ENCODE measurements at places on chromosomes 7 and 10.

DNA sequence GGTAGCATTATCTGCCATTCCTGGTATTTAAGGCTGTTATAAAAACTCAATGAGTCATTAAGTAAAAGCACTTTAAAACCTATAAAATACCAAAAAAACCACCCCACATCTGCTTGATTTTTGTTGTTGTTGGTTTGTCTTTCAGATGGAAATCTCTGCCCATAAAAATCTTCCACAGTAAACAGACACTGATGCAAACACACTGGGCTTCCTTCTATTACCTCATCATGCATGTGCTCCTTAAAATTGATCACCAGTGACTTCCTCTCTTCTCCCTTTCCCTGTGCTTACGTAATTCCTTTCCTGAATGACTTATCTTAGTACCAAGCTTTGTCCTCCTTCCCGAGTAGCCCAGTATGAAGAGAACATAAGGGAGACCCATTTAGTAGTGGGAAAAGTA, 167.2 kb downstream of the EVX1 start:
- no peak for DNase-seq

- no peak for DNase-seq
Measured at GRCh38 chr10:113849946-113850345, 3.9 kb downstream of the DCLRE1A start.

DNA sequence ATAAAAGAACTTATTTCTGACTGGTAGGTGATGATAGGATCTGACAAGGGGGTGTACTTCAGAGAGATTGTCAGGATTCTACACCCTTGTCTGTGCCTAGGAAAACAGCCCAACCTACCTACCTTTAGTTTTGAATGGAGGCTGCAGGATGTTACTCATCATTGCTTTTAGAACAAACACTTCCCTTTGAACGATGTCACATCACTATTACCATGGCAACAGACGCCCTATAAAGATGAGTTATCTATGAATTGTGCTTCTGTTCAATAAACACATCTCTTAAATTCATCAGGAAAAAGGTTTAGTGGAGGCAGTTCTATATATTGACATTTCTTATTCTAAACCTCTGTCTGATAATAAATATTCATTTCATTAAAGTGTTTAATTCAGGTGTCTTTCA, 362.4 kb downstream of the CNTNAP2 start:
- DNase-seq = no peak

DNA sequence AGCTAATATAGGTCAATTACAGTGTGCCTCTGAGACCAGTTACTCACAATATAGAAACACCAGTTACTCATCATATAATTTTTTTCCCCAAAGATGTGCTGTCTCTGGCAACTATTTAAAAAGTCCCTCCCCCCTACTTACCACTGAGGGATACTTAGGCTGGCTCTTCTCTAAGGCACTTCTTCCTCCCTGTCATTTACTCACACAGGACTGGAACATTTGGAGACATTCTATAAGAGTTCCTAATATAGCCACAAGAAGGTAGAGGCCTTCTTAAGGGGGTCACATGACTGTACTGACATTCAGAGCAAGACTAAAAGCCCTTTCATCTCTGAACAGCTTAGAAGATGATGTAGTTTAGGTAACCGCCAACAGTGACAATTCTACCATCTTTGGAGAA, 44.4 kb upstream of the SLIT1 start:
- DNase-seq = no peak

DNA sequence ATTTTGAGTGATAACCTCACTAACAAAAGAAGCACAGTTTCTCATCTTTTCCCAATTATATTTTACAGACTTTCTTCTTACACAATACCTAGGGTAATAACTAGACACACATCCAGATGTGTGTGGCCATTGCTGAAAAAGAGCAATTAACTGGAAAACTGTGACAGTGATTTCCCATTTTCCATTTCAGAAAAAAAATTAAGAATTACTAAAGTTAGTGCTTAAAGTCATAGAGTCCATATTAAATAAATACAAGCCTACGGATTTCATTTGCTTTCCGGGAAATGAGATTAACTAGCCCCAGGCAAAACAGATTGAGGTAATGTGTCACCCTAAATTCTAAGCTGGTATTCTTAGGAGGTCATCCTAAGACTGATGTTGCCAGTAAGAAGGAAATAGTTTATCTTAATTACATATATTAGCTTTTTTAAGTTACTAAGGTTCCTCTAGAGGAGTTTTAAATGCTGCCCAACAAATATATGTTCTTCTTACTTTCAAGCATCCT, 10.2 kb upstream of the MACC1 start:
- DNase-seq = no peak

DNA sequence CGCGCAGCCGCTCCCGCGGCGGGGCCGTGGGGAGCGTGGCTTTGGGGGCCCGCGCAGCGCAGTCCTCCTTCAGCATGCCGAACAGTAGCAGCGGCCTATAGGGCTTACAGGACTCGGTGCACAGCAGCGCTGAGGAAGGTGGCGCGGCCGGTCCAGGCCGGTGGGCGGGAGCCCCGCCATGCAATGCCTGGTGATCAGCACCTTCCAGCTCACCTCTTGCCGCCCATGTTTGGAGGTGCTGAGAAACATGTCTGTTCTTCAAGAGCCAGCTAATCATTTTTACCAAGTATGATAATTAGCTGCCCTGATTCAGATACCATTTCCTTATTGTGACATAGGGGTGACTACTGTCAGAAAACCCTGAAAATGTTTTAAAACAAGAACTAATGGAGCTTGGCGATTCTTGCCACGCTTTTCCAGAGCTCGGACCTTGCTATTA, 33.5 kb upstream of the SFTPD start:
- DNase-seq = no peak

DNA sequence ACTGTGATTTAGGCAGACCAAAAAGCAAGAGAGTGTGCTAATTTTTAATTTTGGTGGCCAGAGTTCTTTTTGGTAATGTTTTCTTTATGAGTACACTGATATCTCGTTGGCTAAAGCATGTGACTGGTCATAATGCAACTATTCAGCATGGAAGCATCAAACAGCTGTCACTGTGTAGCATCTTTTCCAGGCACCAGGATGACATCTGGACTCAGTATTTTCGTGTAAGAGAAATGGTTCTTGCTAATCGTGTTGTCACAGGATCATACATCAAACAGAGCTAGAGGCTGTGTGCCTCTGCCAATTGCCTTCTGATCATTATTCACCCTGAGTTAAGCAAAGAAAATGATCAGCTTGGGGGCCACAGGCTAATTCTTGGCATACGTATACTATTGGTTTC, 118.9 kb downstream of the SND1 start:
- peak; percentile 50 for DNase-seq

GRCh38 chr7:95950698-95951097, 178.3 kb downstream of the DYNC1I1 start:
- no peak for DNase-seq

GRCh38 chr7:80346704-80347103, 165.2 kb downstream of the GNAT3 start:
- no peak for DNase-seq

GRCh38 chr7:2964208-2964607, 79.5 kb downstream of the CARD11 start:
- no peak for DNase-seq

DNA sequence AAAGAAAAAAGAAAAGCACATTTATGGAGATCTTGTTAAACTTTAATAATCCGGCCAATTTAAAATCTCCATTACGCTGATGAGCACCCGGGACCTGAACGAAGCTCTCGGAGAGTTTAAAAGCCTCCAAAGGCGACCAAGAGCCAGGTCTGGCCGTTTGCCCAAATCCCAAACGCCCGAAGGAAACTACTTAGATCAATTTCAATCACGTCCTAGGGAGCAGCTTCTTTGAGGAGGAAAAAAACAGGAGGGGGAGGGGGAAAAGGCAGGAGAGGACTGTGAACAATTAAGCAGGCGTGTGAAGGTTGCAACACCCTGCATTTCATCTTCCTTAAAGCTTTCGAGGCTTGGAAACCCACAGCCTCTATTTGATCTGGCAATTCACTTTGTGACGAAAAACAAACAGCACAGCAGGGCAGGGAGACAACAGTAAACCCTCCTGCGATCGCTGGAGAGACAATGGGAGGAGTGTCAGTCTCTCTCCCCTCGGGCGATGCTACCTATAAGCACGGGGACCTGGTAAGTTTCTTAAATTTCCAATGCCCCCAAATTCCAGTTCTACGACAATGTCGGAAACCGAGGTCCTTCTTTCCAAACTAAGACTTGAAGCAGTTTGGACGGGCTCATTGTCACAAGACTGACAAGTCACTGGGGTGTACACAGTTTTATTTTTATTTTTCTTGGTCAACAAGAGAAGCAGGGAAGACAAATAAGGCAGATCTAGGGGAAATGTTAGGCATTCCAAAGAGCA, 1.2 kb downstream of the KLF6 start:
- peak; percentile 39 for DNase-seq

- DNase-seq = peak; percentile 84
Measured at GRCh38 chr7:79820387-79820786, 314.2 kb upstream of the GNAI1 start.

GRCh38 chr7:2823130-2823529, 21.0 kb downstream of the GNA12 start:
- DNase-seq = no peak

GRCh38 chr7:5699467-5700384, 81.7 kb downstream of the RNF216 start:
- peak; percentile 53 for DNase-seq

- DNase-seq = no peak
Measured at GRCh38 chr10:70729763-70730357, 55.3 kb downstream of the TBATA start.

- no peak for DNase-seq
Measured at GRCh38 chr7:1160670-1161021, 650 bp upstream of the ZFAND2A start.

- DNase-seq = peak; percentile 86
Measured at GRCh38 chr7:832167-832967, at the start of gene SUN1. TSS of gene SUN1 (plus strand) at chr7:832476. CDS start at chr7:832525, 49 bp downstream.

DNA sequence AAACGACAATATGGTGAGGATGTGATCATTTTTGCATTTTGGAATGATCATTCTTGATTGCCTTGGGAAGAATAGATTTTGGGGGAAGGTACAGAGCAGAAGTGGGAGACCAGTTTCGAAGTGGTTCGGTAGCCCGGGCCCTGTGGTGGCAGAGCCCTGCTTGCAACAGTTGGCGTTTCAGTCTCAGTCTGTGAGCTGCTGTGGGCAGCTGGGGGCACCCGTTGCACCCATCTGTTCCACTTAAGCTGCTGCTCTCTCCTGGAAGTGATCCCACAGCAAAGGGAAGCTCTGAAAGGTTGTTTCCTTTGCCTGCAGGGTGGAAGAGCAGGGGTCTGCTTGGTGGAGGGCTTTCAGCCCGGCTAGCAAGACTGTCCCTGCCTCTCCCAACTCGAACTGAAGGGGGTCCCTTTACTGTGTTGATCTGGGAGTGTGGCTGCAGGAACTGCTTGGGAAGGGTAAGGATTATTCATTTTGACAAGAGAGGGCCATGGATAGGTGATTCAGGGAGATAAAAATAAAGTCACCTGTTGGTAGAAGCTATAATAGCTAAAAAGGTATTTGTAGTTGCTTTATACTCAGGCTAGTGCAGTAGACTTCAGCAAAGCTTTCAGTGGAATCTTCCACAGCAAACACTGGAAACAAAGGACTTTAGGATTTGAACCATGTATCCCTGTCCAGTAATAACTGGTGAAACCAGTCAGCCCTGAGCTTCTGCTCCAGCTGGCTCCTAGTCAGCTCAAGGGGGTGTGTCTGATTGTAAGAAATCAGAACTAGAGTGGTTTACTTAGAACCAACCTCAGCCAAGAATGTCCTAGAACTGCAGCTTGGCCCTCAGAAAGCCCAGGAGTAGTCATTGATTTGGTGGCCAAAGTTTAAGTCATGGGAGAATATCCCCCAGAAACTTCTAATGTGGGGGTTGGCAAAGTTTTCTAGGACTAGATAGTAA, 53.1 kb upstream of the PDCD4 start:
- DNase-seq = no peak

DNA sequence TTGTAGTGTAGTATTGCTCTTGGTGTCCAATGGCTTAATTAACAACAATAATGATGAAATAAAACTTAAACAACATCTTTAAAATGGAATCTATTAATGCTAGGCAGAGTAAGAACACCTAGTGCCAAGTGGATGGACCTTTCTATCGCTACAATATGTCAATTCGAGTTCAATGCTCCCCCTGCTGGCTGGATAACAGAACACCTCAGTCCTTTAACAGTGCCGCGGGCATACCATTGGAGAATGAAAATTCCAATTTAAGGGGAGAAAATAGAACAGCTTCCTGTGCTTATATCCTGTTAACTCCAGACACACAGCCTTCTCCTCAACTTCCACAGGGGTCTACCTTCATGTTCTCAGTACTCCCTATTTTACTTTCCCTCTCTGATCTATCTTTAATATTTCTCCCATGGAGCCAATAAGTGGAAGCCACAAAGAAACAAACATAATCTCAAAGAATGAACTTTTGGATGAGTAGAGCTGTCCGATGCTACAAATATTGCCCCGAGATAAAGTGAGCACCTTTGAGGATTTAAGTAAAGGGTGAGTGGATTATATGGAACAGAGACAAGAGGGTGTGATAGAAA, 41.4 kb downstream of the COL1A2 start:
- peak; percentile 73 for DNase-seq

GRCh38 chr7:139772115-139772514, 5.7 kb downstream of the HIPK2 start:
- DNase-seq = no peak

- peak; percentile 36 for DNase-seq
Measured at GRCh38 chr10:28077889-28078288, 79.0 kb upstream of the ODAD2 start.

DNA sequence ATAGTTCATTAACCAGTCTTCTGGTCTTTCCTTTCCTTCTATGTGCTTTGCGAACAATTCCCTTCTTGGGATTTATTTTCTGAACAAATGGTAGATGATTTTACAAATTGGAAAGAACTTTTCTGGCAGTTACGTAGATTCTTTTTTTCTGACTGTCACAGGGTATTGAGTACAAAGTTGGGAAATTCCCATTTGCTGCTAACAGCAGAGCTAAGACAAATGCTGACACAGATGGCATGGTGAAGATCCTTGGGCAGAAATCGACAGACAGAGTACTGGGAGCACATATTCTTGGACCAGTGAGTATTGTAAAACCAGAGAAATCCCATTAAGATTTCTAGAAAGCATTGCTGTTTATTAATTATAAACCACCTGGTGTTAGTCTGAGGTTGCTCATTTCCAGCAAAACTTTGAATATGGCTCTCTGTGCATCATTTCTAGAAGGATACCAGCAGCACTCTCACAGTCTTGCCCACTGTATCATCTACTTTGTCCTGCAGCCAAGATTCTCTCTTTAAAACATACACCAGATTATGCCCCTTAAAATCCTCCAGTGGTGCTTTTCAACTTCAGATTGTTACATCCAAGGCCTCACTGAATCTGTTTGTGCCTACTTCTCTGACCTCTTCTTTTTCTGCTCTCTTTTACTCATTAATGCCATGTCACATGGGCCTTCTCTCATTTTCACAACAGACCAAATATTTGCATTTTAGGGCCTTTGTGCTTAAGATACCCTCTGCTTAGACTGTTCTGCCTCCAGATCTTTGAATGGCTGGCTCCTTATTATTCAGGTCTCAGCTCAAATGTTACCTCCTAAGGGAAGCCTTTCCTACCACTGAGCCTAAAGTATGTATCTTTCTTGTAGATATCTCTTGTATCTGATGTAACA, 27.0 kb downstream of the DLD start:
- DNase-seq = no peak

GRCh38 chr7:141349338-141349737, 201.9 kb upstream of the AGK start:
- no peak for DNase-seq
